Hematopoietic multipotent progenitor cell treated with erythropoietin and hydrocortisone succinate and interleukin-3 and kit ligand, for 15 days (in vitro differentiated cells): ENCODE measurements at places on chromosomes 7 and 10.

DNA sequence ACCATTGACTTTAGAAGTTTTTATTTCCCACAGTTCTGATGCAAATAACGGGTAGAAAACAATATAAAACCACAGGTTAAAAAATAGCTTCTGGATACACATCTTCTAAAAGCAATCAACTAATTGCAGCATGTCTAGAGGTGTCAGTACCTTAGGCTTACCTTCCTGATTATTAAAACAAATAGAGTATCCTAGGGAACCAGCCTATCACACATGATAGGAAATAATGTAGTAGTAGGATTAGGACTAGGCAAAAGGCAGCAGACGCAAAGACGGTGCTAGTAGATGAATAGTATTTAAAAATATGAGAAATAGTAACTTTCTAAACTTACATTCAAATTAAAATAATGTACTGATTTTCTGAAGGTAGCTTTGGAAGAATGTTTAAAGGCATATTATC, 41.7 kb upstream of the PHYHIPL start:
- DNase-seq, result no peak

GRCh38 chr10:290026-290725, 154.9 kb downstream of the ZMYND11 start:
- no peak for DNase-seq

DNA sequence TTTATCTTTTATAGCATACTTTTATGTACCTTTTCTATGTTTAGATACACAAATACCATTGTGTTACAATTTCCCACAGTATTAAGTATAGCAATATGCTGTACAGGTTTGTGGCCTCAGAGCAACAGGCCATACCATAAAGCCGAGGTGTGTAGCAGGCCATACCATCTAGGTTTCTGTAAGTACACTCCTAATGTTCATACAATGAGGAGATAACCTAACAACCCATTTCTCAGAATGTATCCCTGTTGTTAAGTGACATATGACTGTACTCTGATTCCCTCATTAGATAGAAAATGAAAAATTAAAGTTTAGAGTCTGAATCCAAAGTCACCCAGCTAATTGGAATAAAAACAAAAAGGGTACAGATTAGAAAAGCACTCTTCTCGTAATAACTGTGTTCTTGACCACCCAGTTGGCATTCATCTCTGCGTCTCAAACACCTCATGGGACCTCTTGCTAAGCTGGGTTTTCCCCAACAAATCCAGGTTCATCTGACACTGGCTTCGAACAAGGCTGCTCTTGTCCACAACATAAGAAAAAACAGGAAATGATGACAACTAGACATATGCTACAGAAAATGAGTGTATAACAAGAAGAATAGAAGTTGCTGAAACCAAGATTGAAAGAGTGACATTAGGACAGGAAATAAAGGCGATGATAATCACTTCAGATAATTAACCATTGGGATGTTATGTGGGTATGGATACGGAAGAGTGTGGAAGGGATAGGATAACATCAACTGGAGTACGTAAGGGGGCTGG, 1.4 kb downstream of the NDUFB8 start:
- no peak for DNase-seq

GRCh38 chr10:122740640-122741039, 41.0 kb upstream of the C10orf120 start:
- DNase-seq, result no peak

- no peak for DNase-seq
These were observed 98.6 kb upstream of the DIP2C start for GRCh38 chr10:787933-788651.

DNA sequence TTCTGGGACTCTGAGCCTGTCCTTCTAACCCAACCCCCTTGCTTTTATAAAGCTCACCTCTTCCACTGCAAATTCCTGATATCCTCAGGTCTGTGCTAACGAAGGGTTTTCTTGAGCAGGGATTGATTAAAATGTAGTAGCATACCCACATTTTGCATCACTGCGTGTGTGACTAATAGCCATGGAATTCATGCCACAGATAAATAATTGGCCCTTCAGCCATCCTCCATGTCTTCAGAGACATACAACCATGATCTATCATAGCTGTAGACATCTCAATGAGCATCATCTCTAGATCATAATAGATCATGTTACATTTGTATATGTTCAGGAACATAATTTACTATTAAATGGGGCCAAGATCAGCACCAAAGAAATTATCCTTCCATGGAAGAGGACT, 990.3 kb downstream of the KCNMA1 start:
- DNase-seq, result no peak

DNA sequence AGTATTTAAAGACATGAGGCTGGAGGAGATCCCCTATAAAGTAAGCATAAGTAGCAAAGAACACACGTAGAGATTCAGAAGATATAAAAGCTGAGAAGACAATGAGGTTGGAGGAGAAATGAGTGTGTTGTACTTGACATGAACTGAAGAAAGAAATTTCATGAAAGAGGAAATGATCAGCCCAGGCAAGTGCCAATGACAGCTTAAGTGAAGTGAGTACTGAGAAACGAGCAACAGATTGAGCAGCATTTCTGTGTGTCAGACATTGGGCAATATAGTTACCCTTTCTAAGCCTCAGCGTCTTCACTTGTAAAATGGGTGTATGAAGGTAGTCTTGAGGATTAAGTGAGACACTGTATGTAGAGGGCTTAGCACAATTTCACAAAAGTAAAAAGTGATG, 4.8 kb upstream of the LIPA start:
- DNase-seq, result no peak

DNA sequence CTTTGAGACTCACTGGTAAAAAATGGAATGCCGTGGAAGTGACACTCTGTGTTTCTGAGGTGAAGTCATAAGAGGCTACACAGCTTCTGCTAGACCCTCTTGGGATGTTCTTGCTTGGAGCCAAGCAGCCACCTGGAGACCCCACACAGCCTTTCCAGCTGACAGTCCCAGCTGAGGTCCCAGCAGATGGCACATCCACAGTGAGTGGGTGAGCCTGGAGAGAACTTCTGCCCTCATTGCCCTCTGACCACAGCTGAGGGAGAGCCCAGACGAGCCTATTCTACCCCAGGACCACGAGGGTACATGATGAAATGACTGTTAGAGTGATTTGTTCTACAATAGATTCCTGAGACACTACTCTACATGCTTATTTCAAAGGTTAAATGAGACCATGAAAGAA, 44.3 kb downstream of the CXCL12 start:
- DNase-seq, result no peak

DNA sequence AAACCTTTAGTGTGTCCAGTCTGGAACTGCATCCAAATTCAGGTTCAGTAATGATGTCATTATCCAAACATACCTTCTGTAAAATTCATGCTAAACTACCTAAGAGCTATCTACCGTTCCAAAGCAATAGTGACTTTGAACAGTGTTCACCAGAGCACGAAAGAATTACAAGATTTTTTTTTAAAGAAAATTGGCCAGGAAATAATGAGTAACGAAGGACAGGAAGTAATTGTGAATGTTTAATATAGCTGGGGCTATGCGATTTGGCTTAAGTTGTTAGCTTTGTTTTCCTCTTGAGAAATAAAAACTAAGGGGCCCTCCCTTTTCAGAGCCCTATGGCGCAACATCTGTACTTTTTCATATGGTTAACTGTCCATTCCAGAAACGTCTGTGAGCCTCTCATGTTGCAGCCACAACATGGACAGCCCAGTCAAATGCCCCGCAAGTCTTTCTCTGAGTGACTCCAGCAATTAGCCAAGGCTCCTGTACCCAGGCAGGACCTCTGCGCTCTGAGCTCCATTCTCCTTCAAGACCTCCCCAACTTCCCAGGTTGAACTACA, 694 bp upstream of the FAS start:
- no peak for DNase-seq

- DNase-seq, result no peak
These were observed 29.2 kb upstream of the KMT2C start for GRCh38 chr7:152465119-152465387.

GRCh38 chr7:135510592-135511183, 786 bp upstream of the CNOT4 start:
- DNase-seq, result no peak

- DNase-seq, result no peak
These were observed 891.6 kb downstream of the GRM8 start for GRCh38 chr7:126361183-126361582.

GRCh38 chr10:14312014-14312413, 18.7 kb downstream of the FRMD4A start:
- no peak for DNase-seq

DNA sequence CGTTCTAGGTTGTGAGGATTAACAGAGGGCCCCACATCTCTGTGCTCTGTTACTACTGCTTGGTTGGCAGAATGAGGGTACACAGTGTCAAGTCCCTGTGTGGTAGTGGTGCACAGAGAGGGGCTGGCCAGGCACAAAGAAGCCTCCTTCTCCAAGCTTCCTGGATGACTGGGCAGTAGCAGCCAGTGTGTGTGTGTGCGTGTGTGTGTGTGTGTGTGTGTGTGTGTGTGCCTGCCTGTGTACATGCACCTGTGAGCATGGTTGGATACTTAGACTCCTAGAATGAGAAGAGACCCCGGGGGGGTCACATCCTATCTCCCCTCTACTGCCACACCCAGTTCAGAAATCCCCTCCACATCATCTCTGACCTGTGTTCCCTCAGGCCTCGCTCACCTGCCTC, 146.7 kb upstream of the UNC5B start:
- no peak for DNase-seq

GRCh38 chr7:54180796-54181195, 361.4 kb upstream of the VSTM2A start:
- DNase-seq, result no peak

GRCh38 chr7:98177553-98177952, 33.7 kb upstream of the BHLHA15 start:
- DNase-seq, result no peak

DNA sequence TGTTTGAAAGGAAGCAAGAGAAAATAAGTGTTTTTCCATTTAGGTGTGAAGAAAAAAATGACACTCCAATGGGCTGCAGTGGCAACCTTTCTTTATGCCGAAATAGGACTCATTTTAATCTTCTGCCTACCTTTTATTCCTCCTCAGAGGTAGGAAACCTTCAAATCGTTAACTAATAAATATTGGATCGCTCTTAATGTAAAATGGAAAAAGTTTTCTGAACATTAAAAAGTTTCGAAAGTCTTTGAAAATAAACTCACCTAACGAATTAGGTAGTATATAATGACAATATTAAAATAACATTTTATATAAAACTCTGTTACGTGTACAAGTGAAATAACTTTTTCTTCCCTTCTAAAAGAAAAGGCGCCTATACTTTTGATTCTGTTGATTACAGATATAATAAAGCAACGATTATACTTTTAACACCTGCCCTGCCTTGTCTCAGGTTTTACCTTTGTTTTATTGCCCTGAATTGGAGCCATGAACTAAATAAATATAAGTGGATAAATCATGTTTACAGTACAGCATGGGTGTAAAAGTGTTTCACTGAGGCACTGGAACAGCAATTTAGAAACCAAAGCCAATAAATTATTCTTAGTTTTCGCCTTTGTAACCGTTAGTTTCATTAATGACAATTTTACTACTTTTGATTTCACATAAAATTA, 804 bp downstream of the BCAP29 start:
- no peak for DNase-seq

- no peak for DNase-seq
These were observed 410.4 kb downstream of the INHBA start for GRCh38 chr7:41292487-41292886.

DNA sequence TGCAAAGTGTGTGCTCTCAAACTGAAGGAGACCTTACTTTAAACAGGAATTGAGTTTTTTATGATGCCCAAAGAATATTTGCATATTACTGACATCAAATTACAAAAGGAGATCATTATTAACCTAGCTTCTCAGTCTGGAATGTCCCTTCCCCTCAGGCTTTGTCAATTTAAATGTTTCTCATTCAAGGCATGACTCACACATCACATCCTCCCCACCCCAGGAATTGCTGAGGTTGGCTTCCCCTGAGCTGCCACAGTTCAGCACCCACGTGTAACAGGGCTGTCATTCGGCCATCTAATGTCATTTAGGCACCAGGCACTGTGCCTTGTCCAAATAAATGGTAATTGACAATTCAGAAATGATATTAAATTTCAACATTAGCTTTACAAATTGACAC, 305.9 kb upstream of the MGMT start:
- no peak for DNase-seq

DNA sequence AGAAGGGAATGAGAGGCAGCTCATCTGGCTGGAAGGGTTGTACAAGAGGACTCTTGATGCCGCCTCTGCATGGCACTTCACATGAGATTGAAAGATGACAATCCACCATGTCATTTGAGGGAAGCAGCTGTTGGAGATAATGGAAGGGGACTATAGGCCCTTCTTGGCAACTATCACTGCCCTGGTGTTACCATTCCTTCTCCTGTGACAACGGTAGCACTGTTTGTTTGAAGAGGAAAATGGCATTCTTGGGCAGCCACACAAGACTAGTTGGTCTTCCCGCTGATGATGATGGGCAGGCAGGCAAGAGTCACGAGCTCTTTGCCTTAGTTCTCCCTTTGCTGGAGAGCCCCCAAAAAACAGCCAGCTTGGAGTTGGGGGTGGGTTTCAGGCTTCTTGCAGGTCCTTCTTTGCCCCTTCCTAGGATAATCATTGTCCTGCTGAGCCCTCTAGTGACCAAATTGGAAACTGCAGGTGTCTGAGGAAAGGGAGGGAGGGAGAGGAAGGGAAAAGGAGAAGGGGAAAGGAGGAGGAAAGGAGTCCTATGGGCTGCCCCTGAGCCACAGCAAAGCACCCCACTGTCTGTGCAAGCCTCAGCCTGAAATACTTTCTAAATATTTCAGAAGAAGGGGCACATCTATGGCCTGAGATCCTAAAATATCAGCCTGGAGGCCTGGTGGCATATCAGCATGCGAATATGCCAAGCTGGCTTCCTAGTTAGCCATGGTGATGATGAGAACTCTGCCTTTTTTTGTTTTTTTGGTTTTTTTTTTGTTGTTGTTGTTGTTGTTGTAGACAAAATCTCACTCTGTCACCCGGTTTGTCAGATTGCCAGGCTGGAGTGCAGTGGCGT, 165.6 kb upstream of the KMT2E start:
- DNase-seq, result peak; percentile 46

GRCh38 chr10:94046098-94046497, 52.4 kb downstream of the PLCE1 start:
- DNase-seq, result no peak

DNA sequence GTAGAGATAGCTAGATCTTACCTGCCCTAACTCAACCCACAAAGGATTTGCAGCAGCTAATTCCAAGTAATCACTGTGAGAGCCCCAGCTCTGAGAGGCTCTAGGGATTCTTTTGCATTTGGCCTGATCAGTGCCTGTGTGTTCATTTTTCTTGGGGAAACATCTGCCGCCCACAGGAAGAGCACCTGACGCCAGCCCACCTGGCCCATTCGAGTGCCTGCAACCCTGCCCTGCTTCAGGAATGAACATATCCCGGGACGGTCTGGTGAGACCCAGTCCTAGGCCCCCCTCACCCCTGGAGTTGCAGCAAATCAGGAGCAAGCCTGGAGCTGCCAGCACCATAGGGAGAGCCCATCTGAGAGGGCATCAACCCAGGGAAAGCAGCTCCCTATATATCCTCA, 38.8 kb downstream of the GSDME start:
- DNase-seq, result no peak

GRCh38 chr10:68435803-68436202, 28.7 kb upstream of the RUFY2 start:
- no peak for DNase-seq

- peak; percentile 36 for DNase-seq
These were observed 659 bp downstream of the OPTN start for GRCh38 chr10:13100349-13101294.

GRCh38 chr7:329691-330281, 39.8 kb downstream of the FOXL3 start:
- DNase-seq, result no peak

- DNase-seq, result no peak
These were observed 37.2 kb downstream of the FAM149B1 start for GRCh38 chr10:73205081-73205480.

- DNase-seq, result no peak
These were observed 173.6 kb upstream of the CACNA2D1 start for GRCh38 chr7:82617156-82617555.

GRCh38 chr10:113788604-113789083, 37.2 kb downstream of the PLEKHS1 start:
- DNase-seq, result peak; percentile 23
